ENCODE measurements at places on chromosomes 3 and 15.

- DNase-seq: no peak
Observed at GRCh38 chr15:43441316-43441715, 51.6 kb downstream of the TP53BP1 start.

DNA sequence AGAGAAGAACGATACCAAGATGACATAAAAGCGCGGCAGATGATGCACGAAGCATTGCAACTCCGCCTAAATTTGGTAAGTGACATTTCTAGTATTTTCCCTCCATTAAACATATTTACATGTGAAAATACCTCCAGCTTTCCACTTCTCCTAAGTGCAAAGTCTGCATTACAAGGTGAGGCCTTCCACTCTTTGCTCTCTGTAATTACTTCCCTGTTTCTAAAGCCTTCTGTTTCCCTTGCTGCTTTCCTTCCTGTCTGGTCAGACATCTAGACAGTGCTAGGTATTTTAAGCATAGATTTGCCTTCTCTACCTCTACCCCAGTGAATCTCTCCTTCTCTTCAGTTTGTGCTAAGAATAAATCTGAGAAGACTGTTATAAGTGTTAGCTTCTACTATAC is 1.9 kb downstream of the P2RY12 start:
- DNase-seq: no peak

GRCh38 chr3:144760831-144761230 is 789.2 kb downstream of the DIPK2A start:
- DNase-seq: no peak

DNA sequence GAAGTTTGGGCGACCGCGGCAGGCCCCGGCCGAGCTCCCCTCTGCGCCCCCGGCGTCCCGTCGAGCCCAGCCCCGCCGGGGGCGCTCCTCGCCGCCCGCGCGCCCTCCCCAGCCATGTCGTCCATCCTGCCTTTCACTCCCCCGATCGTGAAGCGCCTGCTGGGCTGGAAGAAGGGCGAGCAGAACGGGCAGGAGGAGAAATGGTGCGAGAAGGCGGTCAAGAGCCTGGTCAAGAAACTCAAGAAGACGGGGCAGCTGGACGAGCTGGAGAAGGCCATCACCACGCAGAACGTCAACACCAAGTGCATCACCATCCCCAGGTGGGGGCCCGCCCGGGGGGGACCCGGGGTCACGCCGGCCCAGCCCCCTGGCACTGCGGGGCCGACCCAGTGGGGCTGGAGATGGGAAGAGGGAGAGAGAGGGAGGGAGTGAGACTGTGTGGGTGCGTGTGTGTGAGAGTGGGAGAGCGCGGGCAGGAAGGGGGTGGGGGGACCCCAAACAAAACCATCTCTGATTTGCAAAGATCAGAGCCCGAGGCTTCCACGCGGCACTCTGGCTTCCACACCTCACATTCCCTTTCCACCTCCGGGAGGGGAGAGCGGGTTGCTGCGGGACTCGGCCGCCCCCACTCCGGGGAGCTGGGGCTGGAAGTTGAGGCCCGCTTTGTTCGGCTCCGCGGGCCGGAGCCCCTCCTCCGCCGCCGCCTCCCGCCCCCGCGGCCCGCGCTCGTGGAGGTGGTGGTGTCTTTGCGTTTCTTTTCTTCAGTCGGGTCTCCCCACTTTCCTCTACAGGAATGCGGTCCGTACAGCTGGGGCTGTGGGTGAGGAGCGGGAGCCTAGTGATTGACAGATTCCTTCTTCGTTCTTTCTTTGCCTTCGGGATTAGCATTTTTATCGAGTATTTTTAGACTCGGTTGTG is 898 bp downstream of the SMAD3 start:
- no peak for DNase-seq

GRCh38 chr3:5811016-5811415 is 623.5 kb downstream of the EDEM1 start:
- DNase-seq: no peak

- no peak for DNase-seq
Observed at GRCh38 chr15:82137261-82137660, 91.4 kb upstream of the MEX3B start.

DNA sequence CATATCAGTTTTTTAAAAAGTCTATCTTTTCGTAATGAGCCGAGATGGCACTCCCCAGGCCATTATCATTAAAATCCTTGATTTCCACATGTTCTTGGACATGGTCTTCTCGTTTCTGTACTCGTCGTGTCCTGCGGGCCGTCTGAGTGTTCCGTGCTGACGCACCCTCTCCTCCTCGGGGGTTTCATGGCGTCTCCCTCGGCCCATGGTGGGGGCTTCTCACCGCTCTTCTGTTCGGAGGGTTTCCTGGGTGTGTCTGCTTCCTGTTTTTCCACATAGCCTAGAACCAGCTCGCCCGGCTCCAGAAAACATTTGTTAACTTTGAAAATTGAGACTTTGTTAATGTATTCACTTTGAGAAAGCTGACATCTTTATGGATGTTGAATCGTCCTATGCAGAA is 92.7 kb downstream of the VGLL4 start:
- no peak for DNase-seq

GRCh38 chr15:43211224-43211735 is 9.5 kb downstream of the EPB42 start:
- no peak for DNase-seq

DNA sequence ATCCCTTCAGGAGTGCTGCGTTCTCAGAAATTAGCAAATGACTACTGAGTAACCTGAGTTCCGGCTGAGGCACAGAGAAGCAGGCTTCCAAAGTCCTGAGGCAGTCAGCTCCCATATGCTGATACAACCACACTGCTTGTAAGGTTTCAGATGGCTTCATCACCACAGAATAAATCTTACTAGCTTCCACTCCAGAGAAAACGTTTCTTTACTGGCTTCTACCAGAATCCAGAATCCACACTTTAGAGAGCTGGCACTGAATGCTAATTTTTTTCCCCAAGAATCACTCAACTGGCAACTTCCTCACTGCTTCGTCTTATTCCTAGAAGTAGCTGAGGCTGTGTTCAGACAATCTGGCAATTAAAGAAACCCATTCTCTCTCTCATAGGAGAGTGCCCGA is 21.4 kb downstream of the TAMM41 start:
- DNase-seq: no peak

- no peak for DNase-seq
Observed at GRCh38 chr3:32181796-32182195, 56.7 kb upstream of the CMTM8 start.

DNA sequence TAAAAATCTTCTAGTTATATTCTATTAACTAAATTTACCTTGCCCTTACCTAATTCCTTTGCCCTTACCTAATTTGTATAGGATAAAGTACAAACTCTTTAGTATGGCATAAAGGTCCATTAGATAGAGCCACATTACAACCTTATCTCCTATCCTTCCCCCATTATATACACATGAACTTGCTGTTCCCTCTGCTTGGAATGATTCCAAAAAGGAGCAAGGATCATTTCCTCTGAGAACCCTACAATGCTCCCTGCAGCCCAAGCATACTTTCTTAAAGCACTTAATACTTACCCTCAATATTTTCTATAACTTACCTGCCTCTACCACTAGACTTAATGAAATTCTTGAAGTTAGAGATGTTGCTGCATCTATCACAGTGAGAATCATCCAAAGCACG is 118.9 kb upstream of the CCDC54 start:
- DNase-seq: no peak

DNA sequence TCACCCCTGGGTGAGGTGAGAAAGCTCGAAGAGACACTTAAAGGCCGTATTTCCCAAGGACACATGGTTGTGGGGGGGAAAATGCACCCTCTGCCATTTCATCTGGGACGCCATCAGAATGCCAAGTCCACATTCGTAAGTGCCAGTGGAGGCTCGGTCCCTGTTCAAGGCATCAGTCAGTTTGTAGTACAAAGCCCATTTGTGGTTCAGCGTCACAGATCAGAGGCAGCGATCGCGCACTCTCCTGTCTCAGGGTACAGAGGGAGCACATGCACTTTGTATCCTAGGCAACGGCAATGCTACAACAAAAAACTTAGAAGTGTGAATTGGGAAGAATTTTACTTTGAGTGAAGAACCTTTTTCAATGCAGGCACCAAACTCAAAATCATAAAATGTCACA is 27.2 kb downstream of the SEMA6D start:
- DNase-seq: no peak

- no peak for DNase-seq
Observed at GRCh38 chr15:101035611-101036010, 116.5 kb downstream of the LRRK1 start.

GRCh38 chr3:129560269-129560787 is 17.4 kb downstream of the H1-8 start:
- no peak for DNase-seq

DNA sequence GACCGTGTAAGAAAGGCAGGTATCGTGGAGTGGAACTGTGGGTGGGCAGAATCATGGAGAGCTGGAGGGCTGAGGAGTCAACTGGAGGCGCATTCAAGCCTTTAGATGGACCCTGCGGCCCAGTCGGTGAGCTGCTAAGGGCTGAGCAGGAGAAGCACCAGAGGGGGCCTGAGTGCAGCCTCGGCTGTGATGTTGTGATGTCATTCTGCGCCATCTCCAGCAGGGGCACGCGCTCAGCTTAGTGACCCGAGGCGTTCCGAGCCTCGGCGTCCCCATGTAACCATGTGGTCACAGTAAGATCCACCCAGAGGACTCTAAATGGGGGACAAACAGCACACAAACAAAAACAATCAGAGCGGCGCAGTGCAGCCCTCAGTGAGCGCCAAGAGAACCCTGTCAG is 76.8 kb downstream of the VGLL4 start:
- no peak for DNase-seq
